ENCODE measurements at places on chromosomes 12 and 14.

- DNase-seq = no peak
These were observed 4.4 kb upstream of the CFL2 start for GRCh38 chr14:34718750-34719304.

DNA sequence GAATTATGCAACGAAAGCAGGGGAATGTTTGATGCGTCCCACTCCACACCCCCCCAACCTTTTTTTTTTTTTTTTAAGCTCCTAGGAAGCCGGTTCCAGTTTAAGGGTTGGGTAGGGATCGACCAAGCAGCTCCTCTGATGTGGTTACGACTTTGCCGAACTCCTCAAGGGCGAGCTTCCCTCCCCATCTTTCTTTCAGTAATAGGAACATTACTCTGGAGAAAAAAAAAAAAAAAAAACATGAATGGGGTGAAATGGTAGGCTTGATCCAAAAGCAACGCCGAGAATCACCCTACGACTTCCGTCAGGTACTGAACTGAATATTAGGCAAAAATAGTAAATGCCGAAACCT lies 9.6 kb downstream of the BMP4 start:
- no peak for DNase-seq

- no peak for DNase-seq
These were observed 182.2 kb upstream of the FBXO33 start for GRCh38 chr14:39614297-39614923.

DNA sequence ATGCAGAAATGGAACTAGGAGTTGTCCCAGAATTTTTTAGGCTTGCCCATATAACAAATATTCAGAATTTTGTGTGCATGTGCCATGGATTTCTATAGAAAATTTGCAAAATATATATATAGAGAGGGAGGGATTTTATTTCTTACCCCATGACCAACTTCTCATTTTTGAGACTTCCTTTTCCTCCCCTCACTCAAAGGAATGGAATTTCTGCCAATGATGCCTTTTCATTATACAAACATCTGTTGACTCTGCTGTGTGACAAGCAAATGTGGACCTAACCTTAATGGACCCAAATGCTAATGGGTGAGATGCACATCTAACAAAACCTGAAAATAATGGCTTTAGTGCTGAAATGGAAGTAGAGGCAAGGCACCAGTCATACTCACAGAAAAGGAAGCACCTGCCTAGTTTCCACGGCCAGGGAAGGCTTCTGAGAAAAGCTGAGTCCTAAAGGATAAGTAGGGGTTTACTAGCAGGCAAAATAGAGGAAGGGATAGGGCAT lies 3.6 kb upstream of the GNG2 start:
- DNase-seq = no peak

DNA sequence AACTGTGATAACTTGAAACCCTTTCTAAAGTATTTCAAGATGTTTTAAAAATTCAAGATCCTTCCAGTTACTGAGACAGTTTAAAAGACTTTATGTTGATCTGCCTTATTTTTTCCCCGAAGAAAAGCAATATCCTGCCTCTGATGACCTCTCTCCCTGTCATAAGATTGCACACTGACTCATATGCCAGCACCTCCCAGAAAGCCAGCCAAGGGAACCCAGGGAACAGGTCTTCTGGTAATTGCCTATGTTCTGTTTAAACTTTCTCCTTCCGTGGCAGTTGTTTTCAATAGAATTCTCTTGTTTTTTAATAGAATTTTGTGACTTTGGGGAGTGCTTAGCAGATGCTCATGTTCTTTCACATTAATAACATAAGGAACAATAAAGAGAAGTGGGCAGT lies 300.2 kb upstream of the PRKD1 start:
- DNase-seq = no peak

Data from GM12892 (cell line).